ENCODE measurements at places on chromosomes 6 and 20.

DNA sequence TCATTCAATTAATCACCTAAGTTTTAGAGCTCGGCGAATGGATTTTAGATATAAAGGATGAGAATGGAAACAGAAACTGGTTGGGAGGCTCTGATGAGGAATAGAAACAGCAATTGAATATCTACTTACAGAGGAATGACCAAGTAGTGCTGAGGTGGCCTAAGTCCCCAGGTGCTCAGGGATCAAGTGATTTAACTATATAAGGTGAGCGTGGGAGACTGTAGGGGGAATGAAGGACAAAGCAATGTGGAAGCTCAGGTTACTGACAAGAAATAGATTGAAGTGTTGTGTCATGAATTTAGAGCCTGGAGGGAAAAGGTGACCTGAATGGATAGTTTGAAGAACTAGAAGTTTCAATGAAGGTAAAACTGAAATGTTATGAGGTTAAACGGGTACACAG is 495.4 kb upstream of the SOX4 start:
- no peak for DNase-seq

DNA sequence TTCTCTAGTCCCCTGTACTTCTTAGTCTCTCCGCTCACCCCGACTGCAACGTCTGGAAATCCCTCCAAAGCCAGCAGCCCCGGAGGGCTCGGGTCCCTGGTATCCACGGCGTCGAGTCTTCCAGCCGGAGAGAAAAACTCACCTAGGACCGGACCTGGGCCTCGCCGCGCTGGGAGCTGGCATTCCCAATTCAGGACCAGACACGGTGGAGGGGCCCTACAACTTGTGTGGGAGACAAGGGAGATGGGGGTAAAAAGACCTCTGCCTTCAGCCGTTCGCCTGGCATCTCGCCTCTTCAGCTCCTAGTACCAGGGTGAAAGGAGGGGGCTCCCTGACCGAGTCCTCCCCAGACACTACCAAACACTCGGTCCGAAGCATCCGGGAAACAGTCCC is 64.3 kb downstream of the GPX5 start:
- no peak for DNase-seq

GRCh38 chr6:159716247-159717096 is 10.8 kb upstream of the WTAP start:
- DNase-seq: no peak

GRCh38 chr20:63658749-63659187 is 656 bp downstream of the RTEL1 start:
- DNase-seq: no peak

DNA sequence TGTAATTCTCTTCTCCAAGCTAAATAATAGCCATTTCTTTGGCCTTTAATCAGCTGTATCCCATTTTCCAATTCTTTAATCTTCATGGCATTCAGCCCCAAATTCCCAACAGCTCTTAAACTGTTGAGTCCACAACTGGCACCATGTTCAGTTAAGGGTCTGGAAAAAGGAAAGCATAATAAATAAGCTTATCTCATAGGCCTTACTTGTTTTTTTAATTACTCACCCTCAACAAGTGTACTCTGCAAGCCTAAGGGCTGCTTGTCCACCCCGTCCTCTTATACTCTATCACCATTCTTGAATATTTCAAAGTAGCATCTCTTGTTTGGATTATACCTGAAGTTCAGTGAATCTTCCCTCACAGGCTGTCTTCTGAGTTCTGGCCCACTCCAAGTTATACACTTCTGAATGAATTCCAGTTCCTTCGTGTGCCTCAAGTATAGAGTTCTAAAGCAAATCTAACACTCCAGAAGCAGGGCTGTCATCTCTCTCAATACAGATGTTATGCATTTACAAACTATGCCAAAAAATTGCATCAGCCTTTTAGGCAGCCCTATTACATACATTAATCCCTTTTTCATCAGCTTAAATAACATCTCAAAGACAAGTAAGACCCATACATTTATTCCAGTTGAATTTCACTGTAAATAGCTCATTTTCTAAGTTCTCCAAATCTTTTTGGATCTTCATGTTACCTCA is 98.7 kb downstream of the COL21A1 start:
- no peak for DNase-seq

- no peak for DNase-seq
These were observed 130.0 kb upstream of the GGTLC1 start for GRCh38 chr20:24118441-24119175.

DNA sequence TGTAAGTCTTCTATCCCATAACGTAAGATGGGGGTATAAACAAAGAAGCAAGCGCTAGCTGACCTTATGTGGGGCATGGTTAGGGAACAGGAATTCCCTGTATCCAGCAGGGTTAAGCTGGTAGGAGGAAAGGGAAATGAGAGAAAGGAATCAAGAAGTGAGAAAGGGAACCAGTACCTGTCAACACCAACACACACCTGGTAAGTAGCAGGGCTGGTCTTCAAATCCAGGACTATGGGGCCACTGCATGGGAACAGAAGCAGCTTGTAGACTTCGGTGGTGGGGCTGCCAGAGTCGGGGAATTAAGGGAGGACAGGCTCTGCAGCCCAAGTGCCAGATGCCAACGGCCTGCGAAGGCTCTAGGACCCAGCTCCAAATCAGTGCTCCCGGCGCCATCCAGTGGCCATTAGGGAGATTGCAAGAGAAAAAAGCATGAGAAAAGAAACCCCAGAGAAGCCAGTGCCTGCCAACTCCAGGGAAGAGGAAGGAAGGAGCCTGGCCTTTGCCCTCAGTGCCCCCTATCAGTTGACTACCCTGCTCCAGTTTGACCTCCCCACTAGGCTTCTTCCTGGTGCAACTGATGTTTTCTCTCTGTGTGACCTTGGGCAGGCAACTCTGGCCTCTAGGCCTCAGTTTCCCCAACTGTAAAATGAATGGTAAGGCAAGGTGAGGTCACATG is 15.8 kb upstream of the RBPJL start:
- peak; percentile 69 for DNase-seq

DNA sequence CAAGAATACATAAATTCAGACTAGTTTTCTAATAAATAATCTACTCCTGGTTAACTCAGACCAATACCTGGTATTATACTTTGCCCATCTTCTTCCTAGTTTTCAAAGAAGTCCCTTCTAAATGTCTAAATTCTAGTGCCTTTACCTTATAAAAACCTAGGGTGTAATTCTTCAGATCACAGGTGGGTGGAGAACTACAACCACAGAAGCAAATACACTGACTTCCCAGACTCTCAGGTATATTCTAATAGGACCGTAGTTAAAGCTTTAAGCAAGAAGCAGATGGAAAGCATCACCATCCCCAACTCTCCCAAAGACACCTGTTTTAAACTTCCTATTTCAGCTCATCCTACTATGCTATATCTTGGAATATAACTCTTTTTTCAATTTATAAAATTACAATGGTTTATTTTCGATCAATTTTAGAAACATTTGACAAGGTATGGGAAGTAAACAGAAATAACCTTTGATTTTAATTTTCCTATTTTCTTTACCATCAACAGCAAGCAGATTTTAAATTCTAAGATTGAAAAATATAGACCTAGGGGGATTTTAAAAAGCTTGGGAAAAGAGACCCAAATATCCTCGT is 15.8 kb downstream of the MAN1A1 start:
- DNase-seq: peak; percentile 53

DNA sequence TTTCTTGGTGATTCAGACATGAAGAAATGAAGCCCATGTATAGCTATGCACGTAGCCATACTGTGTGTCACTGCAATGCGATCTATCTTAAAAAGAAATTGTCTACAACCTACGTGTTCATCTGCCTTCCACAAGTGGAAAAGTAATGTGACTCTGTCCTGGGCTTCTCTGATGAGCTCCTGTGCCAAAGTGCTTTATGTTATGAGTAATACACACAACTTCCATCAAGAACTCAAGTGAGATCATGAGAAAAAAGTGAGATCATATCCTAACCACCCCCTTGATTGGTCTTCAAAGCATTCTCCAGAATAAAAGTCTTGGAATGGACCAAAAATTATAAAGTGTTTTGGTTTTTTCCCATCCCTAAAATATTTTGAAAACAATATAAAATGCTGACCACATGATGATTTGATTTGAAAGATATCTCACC is 114.3 kb downstream of the DST start:
- DNase-seq: no peak

- DNase-seq: no peak
These were observed 465.1 kb downstream of the MEI4 start for GRCh38 chr6:78117966-78118365.

- DNase-seq: no peak
These were observed 3.9 kb upstream of the SULF2 start for GRCh38 chr20:47789081-47789763.

DNA sequence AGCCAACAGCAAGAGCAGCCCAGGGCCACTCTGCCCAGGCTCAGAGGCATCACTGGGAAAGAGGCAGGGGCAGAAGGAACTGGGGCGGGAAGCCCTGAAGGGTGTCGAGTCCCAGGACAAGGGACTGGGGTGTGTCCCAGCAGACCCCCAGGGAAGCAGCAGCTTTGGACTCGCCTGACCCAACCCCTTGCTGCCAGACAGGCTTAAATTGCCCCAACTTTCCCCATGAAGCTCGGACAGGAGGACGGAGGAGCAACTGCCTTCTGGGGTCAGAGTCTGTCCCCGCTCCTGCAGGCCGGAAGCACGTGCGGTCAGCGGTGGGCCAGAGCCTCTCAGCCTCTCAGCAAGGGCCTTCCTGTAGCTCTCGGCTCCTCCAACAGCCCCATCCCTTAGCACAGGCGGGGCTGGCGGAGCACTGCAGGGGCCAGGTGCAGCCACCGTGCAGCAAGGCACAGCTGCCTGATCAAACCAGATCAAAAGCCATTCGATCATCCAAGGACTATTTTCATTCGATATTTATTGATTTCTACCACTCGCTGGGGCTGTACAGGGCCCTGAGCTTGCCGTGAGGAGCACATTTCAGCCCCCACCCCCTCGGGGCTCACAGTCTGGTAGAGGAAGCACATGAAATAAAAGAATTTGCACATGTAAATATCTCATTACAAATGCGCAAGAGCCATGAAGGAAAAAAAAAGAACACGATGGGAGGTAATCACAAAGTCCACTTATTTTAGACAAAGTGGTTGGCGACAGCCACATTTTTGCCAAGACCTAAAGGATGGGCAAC is 31.8 kb upstream of the STX16 start:
- no peak for DNase-seq

DNA sequence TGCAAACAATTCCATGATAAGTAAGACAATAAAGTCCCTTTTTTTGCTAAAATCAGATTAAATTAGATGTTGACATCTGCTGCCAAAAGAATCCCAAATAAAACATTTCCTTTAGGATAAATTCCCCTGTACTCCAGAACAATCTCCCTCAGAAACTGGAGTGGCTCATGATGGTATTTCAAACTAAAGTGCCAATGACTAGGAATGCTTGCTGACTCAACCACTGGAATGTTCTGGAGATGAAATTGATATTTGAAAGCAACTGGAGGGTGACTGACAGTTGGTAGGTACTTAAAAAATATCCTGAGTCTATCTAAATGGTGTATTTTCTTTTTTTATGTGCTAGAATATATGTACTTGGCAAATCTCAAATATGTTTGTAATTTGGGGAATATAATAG is 350.1 kb upstream of the TSHZ2 start:
- DNase-seq: no peak

GRCh38 chr6:358432-358831 is 33.1 kb upstream of the IRF4 start:
- DNase-seq: no peak

DNA sequence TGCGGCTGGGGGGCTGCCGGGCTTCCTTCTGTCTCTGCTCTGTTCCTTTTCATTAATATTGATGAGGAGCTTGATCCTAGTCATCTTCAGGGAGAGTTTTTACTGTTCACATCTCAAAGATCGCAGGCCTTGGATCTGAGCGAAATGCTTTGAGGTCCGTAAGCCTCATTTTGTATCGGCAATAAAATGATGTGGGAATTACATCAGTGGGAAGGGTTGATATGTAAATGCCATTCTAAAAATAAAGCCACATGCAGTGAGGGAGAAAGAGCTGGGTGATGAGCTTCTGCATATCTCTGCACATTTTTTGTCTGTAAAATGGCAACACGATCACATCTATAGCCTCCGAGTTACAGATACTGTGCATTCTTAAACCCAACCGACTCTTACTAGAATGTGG is 24.9 kb downstream of the CDH26 start:
- DNase-seq: no peak

- no peak for DNase-seq
These were observed 50.5 kb upstream of the DST start for GRCh38 chr6:56693246-56693607.

DNA sequence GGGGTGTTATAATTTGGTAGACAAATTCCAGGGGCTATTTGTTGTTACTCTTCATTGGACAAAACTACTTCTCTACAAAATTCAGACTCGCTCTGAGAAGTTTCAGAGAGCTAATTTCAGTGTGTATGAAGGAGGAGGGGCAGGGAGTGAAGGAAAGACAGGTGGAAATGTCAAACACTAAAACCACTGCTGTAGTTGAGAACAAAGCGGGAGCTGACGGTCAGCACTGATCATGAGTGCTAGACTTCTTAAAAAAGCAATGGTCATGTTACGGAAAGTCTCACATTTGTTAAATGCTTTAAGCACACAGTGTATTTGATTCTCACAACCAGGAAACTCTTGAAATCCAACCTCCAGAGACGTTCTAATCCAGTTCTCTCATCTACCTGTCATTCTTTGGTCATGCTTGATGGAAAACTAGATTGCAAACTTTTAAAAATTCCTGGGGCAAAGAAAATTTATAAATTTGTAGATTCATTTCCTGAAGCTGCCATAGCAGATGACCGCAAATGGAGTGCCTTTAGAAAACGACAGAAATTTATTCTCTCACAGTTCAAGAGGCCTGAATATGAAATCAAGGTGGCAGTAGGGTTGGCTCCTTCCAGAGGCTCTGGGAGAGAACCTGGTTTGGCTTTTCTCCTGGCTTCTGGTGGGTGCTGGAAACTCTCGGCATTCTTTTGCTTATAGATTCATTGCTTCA is 100.7 kb upstream of the CARMIL1 start:
- no peak for DNase-seq

DNA sequence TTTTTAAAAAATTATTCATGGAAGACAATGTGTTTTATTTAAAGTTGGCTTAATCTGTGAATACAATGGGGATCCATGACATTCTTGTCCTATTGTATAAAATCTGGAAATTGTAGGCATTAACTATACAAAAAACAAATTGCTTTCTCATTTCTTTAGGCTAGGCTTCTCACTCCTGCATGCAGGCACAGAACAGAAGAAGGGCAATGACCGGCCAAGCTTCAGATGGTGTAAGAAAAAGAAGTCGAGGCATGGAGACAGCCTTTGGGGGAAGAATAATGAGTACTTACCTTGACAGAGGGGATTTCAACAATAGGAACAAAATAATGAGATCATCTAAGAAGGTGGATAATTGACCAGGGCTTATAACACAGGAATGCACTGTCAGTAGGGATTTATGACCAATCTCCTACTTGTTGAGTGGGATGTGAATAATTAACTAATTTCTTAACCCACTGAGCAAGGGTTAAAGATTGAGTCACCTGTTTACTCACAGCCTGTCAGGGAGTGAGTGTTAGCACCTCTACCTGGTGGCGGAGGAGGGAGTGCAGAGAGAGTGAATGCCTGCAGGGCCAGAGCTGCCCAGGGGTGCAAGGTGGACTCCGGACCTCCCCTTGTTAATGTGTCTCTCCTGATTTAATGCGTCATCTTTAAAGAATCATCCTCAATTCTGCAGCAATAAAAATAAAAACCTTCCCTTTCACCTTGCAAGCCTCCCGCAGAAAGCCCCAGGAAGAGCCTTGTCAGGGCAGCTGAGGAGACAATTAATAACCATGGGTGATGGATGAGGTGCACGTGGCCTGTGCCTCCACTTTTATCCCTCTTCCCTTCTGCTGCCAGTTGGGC is 3.9 kb downstream of the SLC22A2 start:
- no peak for DNase-seq

GRCh38 chr20:62489186-62489931 is 13.6 kb upstream of the GATA5 start:
- no peak for DNase-seq

- DNase-seq: no peak
These were observed 154.1 kb downstream of the MTFR2 start for GRCh38 chr6:136095986-136096385.
